GM04503 (cell line): ENCODE measurements at places on chromosomes 5 and 9.

DNA sequence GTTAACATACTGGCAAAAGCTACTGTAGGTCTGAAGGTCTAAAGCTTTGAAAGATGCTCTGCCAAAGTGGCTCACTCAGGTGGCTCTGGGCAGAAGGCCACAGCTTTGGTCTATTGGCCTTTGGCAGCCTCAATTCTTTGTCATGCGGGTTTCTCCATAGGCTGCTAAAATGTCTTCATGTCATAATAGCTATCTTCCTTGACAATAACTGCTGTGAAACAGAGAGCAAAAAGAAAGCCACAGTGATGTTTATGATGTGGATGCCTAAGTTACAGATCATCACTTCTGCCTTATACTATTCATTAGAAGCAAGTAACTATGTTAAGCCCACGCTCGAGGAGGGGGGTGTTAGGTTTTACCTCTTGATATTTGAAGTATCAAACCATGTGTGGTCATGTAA, 906.1 kb upstream of the CDH9 start:
- no peak for DNase-seq

DNA sequence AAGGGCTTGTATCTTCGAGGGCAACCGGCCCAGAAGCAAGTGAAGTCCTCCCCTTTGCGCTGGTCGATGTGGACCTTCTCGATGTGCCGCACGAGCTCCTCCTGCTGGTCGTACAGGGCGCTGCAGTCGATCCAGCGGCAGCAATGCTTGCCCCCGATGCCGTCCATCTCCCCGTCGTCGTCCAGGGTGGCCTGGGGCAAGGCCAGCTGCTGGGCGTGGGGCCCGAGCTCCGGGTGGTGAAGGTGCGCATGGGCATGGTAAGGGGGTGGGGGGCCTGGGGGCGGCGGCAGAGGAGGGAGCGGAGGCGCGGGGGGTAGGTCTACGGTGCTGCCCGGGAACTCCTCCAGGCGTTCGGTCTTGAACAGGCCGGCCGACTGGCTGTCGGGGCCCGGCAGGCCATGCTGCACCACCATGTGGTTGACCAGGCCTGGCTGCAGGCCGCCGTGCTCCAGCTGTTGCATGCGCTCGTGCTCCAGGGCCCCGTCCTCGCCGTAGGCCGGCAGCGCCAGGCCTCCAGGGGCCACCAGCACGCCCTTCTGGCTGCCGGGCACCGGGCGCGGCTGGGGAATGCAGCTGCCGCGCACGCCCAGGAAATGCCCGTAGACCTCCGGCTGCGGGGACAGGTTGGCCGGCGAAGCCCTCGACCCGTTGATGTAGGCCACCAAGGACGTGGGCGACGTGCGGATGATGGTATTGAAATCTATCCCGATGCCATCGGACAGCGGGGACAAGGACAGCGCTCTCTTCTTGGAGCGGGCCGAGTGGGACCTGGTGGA, 181.8 kb downstream of the GLIS3 start:
- no peak for DNase-seq

- no peak for DNase-seq
Measured at GRCh38 chr5:82792096-82792495, 285.1 kb downstream of the TMEM167A start.

DNA sequence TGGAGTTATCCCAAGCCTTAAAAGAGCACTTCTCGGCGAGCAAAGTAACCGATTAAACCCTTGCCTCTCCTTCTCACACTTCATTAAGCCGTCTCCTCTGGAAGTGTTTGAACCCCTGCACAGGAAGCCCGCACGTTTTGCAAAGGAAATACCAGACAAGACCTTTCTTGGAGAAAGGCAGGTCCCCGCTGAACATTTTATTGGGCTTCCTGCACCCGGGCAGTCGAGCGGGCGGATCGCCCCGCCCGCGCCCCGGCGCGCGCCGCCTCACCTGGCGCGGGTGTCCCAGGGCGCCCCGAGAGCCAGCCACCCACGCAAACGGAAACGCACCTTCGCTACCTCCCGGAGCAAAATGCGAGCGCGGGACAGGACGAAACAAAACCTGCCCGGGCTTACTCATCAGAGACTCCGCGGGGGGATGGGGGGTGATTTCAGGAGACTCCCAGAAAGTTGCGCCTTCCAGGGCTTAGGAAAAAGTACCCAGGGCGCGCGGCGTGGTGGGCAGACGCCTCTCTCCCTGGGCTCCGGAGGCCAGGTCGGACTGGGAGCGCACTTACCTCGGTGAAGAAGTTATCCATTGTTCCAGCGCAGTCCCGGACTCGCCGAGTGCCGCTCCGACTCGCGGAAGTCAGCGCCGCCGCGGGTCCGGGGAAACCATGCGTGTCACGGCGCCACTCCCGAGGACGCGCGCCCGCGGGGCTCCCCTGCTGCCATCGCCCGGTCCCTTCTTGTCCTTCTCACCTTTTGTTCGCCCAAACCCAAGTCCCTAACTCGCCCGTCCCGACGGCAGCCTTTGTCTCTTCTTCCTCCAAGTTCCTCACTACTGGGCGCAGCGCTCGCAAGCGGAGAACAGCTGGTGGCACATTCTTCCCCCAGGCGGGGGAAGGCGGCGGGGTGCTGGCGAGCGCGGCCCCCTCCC, 598 bp downstream of the MYO10 start:
- no peak for DNase-seq

DNA sequence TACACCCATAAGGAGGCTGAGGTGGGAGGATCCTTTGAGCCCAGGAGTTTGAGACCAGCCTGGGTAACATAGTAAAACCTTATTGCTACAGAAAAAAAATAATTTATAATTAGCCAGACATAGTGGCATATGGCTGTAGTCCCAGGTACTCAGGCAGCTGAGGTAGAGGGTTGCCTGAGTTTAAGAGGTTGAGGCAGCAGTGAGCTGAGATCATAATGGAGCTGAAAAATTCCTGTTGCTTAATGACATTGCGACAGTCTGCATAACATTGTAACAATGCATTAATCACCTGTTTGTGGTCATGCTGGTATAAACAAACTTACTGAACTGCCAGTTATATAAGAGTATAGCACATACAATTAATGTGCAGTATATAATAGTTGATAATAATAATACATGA, 214.2 kb downstream of the TRIM32 start:
- no peak for DNase-seq

GRCh38 chr9:91603932-91604331, 180.3 kb upstream of the NFIL3 start:
- no peak for DNase-seq

DNA sequence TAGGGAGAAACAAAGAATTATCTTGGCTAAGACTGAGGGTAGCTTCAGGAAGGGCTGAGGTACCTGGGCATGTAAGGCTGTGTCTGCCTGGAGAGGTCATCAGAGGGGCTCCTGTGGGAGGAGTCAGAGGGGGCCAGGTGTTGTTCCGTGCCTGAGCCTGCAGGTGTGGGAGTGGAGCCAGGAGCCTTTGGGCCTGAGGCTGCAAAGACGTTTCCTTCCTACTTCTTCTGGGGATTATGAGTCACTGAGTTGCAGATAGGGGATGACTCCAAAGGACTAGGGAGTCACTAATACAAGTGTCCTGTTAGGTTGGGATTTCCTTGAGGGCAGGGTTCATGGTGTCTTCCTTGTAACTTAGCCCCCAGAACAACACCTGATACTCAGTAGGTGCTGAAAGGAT, 391.1 kb downstream of the ARHGEF28 start:
- DNase-seq = no peak

DNA sequence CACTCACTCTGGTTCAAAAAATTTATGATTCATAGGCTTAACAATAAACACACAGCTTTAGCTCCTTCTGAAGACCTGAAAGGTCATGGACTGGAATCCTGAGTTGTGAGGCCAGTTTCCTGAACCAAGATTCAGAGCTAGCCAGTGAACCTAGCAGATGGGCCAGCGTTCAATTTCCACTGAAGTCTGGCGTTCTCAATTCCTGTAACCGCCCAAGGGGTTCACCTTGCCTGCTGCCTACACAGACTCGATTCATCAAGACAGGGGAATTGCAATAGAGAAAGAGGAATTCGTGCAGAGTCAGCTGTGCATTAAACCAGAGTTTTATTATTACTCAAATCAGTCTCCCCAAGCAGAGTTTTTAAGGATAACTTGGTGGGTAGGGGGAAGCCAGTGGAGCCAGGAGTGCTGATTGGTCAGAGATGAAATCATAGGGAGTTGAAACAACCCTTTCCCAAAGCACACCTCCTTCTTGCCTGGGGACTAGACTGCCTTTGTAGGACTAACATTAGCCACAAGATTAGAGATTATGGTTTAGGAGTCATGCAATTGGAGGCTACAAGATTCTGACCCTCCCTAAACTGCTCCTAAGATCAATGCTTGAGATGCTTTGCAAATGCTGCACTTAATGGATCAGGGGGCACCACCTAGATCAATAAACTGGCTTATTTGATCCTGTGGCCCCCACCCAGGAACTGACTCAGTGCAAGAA, 117.5 kb upstream of the SHB start:
- DNase-seq = no peak

GRCh38 chr5:179762781-179763176, 30.2 kb downstream of the MAML1 start:
- no peak for DNase-seq

GRCh38 chr5:56337715-56338319, 104.7 kb upstream of the ANKRD55 start:
- no peak for DNase-seq

- no peak for DNase-seq
Measured at GRCh38 chr5:72115296-72115695, 8.0 kb downstream of the MAP1B start.

DNA sequence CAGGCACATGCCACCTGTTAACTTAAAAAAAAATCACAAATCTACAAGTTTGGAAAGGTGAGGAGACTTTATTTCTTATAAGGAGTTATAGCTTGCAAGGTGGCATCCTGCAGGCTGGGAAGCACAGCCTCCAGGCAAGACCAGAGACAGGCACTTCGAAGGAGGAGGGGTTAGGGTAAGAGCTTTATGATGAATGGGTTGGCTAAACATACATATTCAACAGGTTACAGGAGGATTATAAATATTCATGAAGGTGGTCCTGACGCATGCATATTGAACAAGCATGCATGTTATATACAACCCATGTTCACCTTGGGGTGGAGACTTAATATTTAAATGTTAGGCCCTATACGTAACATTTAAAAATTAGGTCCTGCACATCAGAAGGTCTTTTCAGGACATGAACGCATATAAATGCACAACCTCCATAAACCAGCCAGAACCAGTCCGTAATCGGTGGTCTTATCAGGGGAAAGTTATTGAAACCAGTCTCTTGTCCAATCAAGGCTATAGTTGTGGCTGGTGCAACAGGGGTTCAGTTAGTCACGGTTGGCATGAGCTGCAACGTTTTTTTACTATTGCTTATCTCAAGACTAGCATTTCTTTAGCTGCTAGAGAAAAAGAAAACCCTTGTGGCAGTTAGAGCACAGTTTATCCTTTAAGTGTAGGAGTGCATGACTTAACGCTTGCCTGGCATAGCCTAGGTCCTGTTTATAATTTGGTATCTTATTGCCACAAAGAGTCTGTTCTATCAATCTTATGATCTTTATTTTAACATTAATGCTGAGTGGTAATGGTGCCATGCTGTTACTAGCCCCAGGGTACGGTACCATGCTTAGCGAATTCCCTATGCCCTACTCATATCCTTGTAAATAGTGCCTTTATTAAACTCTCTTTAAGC, 72.7 kb downstream of the C9orf57 start:
- DNase-seq = no peak

- no peak for DNase-seq
Measured at GRCh38 chr5:139650689-139651042, 2.5 kb downstream of the CXXC5 start.

GRCh38 chr5:178223196-178223773, 9.3 kb downstream of the PHYKPL start:
- no peak for DNase-seq

- no peak for DNase-seq
Measured at GRCh38 chr5:53361708-53362107, 118.7 kb upstream of the FST start.

DNA sequence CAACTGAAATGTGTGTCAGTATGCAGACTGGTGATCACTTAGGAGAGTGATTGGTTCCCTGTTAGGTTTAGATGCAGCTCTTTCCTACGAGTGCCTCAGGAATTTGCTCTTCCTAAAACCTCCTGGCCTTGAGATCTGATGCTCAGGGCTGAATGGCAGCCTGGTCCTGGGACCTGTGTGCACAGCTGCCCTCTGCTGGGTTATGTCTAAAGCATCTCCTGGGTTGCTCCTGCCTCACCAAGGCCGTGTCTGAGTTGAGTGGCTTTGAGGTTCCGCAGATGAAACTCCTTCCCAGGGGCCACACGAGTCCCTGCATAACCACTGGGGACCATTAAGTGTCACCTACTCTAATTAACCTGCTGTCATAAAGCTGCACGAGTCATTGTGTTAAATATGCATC, 59.5 kb downstream of the MVB12B start:
- no peak for DNase-seq

GRCh38 chr9:124506433-124506832, 766 bp downstream of the NR5A1 start:
- DNase-seq = no peak

DNA sequence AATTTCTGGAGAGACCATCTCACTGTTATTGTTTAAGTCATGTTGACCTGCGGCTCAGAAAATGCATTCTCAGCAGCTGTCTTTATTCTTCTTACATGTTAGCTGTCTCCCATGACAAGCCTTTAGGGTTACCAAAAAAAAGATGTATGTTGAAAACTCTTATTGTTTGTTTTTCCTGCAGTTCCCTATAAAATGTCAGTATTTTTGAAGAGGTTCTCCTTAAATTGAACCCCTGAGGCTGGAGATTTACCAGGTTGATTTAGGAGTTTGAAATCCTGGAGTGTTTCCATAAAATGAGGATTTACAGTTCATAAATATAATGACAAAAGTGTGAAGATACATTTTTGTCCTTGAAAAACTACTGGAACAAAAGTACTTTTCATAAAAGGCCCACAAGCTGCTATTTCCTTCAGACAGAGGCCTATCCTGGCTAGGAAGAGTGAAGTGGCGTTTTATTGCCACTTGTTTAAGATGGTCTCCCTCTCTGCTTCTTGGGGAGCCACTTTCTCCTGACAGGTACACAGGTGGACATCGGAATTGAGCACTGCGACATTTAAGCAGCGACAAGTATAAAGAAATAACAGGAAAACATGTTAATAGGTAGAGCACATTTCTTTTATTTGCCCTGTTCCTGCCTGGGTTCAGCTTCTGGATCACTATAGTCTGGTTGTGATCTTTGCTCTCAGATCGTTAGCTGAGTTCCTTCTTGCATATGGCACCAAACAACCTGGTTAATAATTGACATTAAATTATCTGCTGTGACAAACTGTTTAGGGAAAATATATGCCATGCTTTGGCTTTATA, 344.8 kb upstream of the RPS23 start:
- DNase-seq = no peak

DNA sequence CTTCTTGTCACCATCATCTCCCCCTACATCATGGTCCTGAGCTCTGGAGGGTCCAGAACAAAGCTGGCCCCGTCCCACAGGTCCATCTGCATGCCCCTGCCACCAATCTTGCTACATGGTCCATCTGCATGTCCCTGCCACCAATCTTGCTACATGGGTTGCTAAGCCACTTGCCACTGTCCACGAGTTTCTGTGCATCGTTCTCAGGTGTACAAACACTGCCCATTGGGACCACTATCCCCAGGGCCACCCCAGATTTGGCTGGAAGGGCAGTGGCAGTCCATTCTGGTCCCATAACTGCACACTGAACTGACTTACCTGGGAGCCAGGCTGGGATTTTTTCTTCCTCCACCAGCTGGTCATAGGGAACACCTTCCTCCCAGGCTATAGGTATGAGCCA, 8.0 kb upstream of the LAMC3 start:
- DNase-seq = no peak
